HepG2 (cell line): ENCODE measurements at places on chromosomes 16 and 17. TPM values are rescaled to one million over a fixed set of nuclear protein-coding genes. Genes with fewer than 3 reads are reported as not detected.

DNA sequence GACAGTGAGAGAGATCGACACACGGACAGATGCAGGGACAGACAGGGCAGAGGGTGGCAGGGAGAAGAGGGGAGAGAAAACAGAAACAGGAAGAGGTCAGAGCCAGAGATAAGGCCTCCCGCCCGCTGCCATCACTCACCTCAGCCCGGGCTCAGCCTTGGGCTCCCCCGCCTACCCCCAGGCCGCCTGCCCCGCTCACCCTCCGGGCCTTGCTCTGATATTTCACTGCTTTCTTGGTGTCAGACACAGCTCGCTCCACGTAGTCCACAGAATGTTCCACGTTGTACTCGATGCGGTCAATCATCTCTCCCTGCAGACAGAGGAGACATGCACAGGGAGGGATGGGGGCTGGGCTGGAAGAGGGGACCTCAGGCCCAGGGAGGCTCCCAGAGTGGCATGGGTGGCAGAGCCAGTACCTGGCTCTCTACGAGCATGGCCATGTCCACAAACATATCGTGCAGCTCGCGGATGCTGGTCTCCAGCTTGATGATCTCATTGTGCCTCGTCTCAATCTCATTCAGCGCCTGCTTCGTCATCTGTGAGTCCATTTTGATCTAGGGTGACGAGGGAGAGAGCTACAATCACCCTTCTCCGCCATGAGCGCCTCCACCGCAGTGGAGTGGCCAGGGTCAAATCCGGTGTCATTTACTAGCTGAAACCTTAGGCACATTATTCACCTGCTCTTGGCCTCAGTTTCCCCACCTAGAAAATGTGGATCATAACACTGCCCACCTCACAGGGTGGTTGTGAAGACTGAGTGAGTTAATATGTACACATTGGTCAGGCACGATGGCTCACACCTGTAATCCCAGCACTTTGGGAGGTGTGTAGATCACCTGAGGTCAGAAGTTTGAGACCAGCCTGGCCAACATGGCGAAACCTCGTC lies 8.2 kb downstream of the HSD3B7 start:
- no peak overlapping the region for H3K27ac ChIP-seq
- H3K36me3 ChIP-seq: no peaks in the 10 kb centered on the region
- H3K4me3 ChIP-seq: no peak overlapping the region
- peaks cover 67% of the 10 kb centered on the region for H3K4me1 ChIP-seq
- DNase-seq: no peak
- H3K27me3 ChIP-seq: no peaks in the 10 kb centered on the region

The TMEM256 gene
- 240 and 252 TPM in 2 replicates for polyA plus RNA-seq

The RBFOX1 gene
- polyA plus RNA-seq: not detected in 2 replicates

The HBA2 gene
- not detected in 2 replicates for polyA plus RNA-seq

The C17orf78 gene
- polyA plus RNA-seq: not detected in 2 replicates
